Stimulated activated naive CD4-positive, alpha-beta T cell treated with Interleukin-2 at 50 U/mL for 16 hours (primary cell): ENCODE measurements at places on chromosomes 4 and X.

DNA sequence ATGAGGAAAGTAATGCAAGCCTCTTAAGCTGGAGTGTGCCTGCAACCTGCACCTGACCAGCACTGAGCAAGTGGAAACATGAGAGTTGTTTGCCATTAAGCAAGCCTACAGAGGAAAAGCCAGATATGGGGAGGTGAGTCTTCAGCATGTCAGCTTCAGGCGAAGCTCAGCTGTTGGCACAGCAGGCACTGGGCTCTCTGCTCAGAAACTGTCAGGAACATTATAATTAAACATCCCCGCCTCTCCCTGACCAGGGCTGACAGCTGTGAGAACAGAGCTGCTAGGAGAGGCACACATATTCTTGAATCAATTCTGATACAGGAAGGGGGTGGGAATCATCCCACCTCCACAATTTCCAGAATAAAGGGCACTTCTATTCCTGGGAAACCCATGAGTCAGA, 19.0 kb upstream of the DCX start:
- no peak for DNase-seq

DNA sequence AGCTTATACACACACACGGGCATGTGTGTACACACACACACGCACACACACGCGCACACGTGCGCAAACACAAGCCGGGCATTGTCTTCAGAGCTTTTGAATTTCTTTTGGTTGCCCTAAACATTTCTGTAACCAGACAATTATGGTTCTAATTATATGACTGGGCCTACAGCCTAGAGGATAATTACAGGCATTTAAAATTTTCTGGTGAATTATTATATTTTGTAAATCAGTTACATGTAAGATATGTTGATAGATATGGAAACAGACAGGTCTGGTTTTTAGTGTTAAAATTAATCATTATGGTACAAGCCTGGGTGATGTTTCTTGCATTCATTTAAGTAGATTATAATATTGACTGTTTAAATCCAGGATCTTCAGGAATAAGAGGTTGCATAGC, 1120.5 kb downstream of the ADGRL3 start:
- DNase-seq: no peak

DNA sequence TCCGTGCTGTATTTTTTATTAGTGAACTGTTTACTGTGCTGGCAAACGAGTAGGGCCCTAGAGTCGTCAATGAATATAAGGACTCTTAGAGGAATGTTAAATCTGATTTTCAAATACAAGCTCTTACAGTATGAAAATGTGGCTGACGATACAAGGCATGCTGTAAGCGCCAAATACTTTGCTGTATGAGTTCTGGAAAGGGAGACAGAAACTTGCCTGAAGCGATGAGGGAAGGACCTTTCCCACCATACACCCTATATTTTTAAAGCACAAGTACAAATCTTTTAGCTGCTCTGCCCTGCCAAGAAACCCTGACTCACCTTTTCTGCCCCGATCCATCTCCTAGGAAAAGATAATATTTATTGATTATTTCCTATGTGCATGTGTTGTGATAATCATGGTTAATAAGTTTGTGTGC, 15.7 kb upstream of the RUFY3 start:
- no peak for DNase-seq

- no peak for DNase-seq
These were observed 84.5 kb downstream of the CD99L2 start for GRCh38 chrX:150813922-150814321.

- no peak for DNase-seq
These were observed 45.5 kb upstream of the PBDC1 start for GRCh38 chrX:76127341-76127740.

DNA sequence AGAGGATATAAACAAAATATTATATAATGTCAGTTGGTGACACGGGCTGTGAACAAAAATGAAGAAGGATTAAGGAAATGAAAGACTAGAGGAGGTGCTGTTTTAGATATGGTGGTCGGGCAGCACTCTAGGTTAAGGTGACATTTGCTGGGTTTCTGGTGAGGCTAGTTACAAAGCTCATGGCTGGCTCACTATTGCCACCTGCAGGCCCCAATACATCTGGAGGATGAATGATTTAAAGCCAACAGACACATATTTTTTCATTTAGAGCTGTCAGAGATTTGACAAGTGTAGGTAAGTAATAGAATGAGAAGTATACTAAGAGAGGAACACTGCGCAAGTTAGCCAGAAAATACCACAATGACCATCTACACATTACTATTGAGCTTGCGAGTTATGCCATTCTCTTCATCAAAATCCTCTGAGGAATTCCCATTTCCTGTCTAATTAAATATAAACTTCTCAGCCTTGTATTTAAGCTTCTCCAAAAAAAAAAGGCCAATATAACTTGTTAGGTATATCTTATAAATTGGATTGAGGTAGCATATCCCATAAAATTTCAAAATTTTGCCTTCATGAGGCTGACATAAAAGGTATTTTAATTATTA, 6.4 kb upstream of the FGG start:
- DNase-seq: peak; percentile 5

DNA sequence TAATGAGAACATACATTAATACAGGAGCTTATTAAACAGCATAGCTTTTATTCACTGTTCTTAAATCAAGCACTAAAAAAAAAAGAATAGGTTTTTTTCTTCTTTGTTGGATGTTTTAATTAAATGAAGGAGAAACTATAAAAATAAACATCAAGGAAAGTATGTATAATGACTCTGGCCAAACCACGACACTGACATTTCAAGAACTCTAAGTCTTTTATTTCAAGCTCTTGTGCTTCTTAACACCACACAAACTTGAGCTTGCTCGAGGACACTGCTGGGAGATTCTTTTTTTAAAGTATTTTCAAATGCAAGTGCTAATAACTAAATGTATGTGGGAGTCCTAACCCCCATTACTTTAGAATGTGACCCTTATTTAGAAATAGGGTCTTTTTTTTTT, 204.9 kb upstream of the PPARGC1A start:
- no peak for DNase-seq
